ENCODE measurements at places on chromosomes 5 and 9.

DNA sequence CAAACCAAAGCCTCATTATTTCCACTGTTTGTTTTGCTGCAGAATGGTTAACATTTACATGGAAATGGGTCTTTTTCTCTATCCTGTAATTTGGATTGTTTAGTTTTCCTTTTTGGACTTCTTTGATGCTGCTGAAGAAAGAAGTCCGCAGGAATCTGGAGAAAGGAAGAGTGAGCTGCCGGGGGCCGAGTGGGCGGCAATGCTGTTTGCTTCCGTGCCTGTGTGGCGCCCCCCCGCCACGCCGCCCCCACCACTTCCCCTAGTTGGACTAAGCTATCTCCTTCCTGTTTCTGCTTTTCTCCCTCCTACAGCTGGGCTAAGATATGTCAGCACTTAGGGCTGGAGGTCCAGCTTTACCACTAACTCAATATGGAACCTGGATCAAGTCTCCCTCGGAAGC, 39.7 kb downstream of the ACTL7B start:
- DNase-seq, result peak; percentile 68

DNA sequence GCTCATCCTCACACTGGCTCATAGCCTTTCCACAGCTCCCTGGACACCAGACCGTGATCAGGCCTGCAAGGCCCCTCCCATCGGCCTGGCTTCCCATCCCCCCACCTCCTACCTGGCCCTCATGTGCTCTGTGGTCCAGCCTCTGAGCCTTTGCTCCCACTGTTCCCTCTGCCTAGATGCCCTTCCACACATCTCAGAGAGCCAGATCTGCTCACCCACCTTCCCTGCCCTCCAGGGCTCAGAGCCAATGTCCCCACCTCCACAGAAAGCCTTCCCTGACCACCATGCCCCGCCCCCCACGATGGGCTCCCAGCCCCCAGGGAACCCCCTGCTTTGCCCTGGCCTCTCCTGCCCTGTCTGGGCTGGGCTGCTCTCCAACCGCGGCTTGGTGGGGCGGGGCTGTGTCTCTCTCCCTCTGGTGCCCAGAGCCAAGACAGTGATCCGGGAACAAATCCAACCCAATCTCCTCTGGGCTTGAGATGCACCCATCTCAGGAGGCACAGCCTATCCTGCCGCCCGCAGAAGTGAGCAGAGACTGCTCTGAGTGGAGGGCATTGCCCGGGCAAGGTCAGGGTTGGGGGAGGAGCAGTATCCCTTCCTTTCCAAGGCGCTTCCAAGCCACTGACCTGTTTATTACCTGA, 1.6 kb downstream of the NINJ1 start:
- DNase-seq, result no peak

GRCh38 chr5:92969191-92969780, 611.7 kb downstream of the NR2F1-AS1 start:
- DNase-seq, result no peak

- DNase-seq, result peak; percentile 46
Observed at GRCh38 chr5:56480705-56481427, 247.7 kb upstream of the ANKRD55 start.
